GOT3 (cell line): ENCODE measurements at places on chromosomes 2 and 18.

DNA sequence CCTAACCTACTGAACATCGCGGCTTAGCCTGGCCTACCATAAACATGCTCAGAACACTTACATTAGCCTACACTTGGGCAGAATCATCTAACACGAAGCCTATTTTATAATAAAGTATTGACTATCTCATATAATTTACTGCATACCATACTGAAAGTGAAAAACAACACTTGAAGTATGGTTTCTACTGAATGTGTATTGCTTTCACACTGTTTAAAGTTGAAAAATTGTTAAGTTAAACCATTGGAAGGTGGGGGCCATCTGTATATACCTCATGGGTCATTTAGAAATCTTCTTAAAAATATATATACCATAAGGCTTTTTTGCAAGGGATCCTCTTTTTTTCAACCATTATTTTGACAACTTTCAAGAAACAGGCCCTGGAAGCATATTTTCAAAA, 16.5 kb downstream of the RNF149 start:
- DNase-seq = no peak

GRCh38 chr2:19043893-19044292, 314.5 kb downstream of the OSR1 start:
- DNase-seq = no peak

- DNase-seq = no peak
Observed at GRCh38 chr2:45305599-45305998, 296.3 kb upstream of the SIX2 start.

- no peak for DNase-seq
Observed at GRCh38 chr2:241047253-241048010, 49.0 kb downstream of the SNED1 start.

DNA sequence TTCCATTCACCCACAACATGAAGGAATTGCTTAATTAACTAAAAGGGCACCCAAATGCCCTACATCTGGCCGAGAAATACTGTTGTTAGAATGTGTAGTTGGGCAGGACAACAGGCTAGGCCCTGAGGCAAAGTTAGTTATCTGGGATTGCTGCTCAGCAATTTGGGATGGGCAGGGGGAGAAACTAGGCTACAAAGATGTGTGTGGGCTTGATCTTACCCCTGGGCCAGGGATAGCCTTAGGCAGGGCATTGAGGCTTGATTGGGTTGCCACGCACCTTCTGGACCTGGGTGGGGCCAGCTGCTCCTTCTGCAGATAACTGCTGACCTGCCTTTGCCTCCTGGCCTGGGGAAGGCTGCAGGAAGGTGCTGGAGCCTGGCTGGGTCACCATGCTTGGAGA, 9.4 kb downstream of the IL18RAP start:
- DNase-seq = no peak

GRCh38 chr2:139357972-139358371, 577.8 kb upstream of the NXPH2 start:
- no peak for DNase-seq

- DNase-seq = no peak
Observed at GRCh38 chr2:35794796-35795450, 560.7 kb upstream of the CRIM1 start.

- no peak for DNase-seq
Observed at GRCh38 chr2:8574196-8575037, 107.4 kb upstream of the ID2 start.

DNA sequence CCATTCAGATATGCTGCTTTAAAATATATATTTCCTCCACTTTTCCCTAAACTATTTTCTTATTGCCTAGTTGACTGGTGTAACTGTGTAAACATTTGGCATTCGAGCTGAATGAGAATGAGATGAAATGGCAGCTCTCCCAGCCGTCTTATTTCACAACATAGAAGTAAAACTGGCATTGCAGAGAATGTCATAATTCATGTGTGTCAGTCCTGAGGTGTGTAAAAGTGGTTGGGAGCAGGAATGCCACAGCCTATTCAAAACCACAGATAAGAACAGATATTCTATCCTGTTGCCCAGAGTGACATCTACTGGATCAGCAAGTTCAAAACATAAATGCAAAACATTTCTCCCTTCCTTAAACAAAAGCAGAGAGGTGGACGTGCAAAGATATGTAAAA, 565.5 kb upstream of the CHAC2 start:
- no peak for DNase-seq

DNA sequence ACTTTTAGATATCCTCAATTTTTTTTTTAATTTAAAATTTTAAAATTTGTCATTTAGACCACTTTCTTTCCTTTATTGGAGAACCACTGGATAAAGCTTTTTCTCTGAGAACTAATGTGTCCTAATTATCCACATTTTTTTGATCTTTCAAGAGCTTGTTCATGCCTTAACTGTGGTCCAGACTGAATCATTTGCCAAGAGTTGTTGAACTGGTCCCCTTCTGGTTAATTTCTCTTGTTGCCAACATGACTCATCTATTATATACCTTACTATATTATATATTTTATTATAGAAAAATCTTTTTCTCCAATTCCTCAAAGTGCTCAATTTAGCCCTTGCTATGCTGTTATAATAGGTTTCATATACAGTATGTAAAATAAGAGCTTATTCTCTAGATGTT, 53.1 kb upstream of the TMEM87B start:
- no peak for DNase-seq

GRCh38 chr18:58396966-58397365, 231.9 kb downstream of the ALPK2 start:
- no peak for DNase-seq

DNA sequence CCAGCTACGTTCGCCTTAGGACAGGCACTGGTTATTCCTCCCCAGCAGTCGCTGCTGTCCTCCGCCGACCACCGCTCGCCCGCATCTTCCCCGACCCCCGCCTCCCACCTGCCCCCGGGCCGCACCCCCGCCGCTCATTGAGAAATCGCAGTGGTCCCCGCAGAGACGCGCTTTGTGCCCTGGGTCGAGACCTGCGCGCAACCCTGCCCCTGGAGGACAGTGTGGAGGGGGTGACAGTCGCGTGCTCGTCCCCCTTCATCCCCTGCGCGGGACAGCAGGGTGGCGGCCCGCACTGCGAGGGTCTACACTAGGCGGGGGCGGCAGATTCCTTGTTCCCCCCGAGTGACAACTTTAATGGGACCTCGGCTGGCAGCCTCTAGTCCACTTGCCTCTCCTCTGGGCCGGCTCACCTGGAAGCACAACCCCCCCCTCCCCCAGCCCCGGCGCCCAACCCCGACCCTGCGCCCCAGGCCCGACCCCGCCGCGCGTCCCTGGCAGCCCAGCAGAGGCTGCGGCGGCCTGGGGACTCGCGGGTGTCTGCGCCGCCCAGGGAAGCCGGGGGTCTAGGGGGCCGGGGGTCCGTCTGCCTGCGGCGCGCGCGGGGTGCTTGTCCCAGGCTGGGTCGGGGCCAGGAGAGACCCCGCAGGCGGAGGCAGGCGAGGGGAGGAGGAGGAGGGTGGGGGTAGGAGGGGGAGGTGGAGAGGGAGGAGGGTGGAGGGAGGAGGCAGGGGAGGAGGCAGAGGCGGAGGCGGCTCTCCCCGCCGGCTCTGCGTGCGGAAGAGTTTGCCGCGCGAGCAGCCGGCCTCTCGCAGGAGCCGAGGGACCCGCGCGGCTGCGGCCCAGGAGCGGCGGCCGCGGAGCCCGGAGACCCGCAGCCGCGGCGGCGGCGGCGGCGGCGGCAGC, at the start of gene NPAS2:
NPAS2 (plus strand) TSS at position 770 of the 903 bp plus-strand sequence. CDS start 84,616 bp downstream, outside the sequence.
- DNase-seq = no peak

- DNase-seq = no peak
Observed at GRCh38 chr18:6866552-6867085, 137.1 kb downstream of the ARHGAP28 start.

DNA sequence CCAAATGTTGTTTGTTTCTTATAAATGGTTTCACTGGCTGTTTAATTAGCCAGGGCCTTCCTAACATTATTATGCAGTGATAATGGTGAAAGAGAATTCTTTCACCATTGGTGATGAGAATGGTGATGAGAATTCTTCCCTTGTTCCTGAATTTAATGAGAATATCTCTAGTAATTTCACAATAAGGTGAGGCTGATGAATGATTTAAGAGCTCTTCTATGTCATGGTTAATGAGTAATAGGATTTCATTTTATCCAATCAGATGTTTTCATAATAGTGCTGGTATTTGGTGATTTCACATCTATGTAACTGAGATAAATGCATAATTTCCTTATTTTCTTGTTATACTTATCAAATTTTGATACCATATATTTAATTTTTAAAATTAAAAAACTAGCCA, 535.7 kb upstream of the ZEB2 start:
- no peak for DNase-seq

DNA sequence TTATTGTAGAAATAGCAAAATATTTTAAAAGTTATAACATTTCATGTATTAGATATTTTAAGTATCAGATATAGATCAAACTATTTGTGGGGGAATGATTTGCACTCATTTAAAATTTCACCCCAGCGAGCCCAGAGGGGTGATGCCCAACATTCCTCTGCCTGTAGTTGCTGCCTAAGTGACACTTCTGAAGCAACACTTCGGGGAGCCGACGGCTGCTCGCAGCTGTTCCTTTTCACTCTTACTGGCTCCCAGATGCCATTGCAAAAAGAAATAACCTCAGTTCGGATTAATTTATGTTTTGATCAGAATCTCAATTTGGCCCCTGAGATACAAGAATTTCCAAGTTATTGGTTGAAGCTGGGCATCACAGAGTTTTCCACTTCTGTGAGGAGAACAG, 603.8 kb downstream of the PLCL1 start:
- no peak for DNase-seq

GRCh38 chr2:14428056-14428455, 204.5 kb upstream of the LRATD1 start:
- no peak for DNase-seq

- no peak for DNase-seq
Observed at GRCh38 chr2:9975328-9975727, 23.8 kb downstream of the GRHL1 start.

GRCh38 chr2:203238292-203238703, 520 bp upstream of the CYP20A1 start:
- no peak for DNase-seq

DNA sequence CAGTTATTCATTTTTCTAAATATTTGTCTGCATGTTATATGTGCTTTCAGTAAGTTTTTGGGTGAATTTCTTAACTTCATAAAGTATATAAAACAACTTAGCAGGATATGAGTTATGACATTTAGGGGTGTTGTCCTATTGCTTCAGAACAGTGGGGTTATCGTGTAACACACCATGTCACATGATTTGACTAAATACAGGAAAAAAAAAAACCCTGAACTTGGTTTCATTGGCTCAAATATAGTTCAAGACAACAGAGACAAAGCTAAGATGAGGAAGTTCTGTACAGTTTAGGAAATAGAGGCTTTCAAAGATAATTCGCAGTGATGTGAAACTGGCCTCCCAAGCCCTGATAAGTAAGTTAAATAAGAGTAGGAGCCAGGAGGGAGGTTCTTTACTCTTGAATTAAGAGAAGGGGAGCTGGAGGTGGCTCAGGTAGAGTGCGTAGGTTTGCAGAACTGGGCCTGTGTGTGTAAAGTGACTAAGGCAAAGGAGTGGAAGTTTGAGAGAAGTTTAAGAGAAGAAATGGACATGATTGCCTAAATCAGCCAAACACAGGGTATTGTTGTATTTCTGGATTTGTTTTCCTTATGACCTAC, 53.9 kb downstream of the LIMS1 start:
- no peak for DNase-seq

DNA sequence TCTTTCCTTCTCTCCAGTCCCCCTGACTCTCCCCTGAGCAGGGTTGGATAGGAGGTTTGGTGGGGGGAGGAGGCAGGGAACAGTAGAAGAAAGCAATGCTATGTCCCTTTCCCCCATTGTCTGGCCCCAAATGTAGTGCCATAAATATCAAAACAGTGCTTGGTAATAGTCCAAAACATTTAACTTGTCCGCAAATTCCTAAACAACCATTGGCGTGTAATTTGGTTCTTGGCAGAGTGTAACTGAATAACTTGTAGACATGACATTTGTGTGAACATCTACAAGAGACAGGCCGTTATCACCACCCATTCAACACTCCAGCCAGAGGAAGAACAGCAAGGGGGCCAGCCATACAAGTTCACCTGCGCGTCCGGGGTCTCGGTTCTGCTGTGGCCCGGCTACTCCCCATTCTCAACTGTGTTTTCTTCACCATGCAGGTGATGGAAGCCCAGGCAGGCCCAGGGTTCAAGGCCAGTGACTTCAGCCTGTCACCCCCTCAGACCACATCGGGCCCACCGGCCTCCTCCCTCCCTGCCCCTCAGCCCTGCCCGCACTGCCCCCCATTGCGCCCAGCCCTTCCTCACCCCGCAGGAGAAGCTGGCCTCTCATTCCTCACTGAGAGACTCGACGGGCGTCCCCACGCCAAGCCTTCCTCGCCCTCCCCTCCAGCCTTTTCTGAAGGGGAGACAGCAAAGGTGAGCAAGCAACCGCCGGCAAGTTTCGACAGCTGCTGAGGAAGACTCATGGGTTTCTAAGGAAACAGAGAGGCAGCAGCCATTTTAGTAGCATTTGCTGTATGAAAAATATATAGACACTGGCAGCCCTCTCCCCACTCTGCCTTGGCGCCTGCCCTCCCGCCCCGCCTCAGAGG, 699 bp upstream of the RAPGEF4 start:
- DNase-seq = no peak

DNA sequence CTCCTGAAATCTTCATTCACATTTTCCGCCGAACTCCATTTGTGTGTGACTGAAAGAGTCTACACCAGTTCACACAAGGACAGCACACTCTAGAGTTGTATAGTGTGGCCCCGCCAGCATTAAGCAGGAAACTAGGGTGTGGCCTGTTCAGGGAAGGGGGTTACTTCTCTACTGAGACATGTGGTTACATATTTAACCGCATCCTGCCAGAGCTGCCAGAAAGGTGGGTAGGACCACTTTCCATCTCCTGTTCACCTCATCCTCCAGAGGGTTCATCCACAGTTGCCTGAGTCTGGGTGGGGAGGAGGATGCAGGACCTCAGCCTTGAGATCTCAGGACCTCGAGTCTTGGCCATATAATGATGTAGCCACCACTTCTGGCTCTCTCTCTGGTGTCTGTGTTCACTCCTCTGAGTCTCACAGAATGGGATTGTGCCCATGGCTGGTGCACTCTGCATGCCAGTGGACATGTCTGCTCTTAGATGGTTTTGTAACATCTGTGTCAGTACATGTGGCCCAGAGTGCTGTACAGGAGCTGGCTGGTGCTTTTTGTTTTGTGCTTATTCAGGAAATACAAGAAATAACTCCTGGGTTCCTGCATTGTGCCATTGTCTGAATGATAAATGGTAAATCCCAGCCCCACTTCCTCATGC, 7.7 kb upstream of the SP140L start:
- no peak for DNase-seq

- DNase-seq = no peak
Observed at GRCh38 chr2:68968221-68968620, 6.2 kb upstream of the GKN1 start.

DNA sequence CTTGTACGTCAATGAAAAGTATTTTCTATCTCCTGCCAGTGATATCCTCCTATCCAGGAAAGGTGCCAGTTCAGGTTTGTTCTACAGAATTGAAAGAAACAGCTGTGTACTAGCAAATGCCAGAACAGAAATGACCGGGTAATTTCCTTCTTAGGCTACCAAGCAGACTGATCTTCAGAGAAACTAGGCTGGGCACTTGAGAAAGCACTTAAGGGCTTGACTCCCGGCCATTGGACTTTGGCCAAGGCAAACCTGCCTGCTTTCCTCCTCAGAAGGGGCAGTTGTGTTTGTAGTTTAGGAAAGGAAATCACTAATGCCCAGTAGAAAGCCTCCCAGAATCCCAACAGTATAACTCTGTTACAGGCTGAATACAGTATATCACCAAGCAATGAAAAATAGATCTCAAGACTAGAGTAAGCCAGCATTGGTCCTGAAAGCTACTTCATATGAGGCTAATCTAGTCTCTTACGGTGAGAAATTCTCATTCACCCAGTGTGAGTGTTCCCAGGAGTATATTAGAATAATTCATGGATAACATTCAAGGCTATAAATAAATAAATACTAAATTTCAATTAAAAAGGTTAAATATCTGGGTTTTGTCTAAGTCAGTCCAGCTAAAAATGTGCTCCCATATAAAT, 43.0 kb upstream of the COL5A2 start:
- no peak for DNase-seq
